ENCODE measurements at places on chromosomes 4 and X.
A peak's percentile ranks its signal among the peaks of the same experiment; 100 is the strongest.

- no peak for DNase-seq
Measured at GRCh38 chr4:9962611-9963314, 58.5 kb downstream of the SLC2A9 start.

- DNase-seq = peak; percentile 40
Measured at GRCh38 chrX:70030301-70030767, 19.4 kb downstream of the AWAT2 start.

- DNase-seq = no peak
Measured at GRCh38 chr4:14023036-14023435, 395.5 kb upstream of the BOD1L1 start.

DNA sequence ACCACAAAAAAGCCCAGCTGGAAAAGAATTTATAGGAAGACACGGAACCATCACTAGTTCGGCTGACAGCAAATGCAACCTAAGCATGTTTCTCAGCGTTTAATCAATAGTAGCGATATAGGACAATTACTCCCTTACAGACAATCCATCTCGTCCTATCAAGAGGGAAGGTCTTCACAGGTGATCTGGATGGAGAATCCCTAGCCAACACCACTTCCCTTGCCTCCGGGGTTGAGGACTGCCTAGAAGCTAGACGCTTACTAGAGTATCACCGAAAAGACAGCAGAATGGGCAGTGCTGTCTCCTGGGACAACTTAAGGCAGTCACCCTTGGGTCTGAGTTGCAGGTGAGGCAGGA lies 32.1 kb upstream of the MAML3 start:
- no peak for DNase-seq

DNA sequence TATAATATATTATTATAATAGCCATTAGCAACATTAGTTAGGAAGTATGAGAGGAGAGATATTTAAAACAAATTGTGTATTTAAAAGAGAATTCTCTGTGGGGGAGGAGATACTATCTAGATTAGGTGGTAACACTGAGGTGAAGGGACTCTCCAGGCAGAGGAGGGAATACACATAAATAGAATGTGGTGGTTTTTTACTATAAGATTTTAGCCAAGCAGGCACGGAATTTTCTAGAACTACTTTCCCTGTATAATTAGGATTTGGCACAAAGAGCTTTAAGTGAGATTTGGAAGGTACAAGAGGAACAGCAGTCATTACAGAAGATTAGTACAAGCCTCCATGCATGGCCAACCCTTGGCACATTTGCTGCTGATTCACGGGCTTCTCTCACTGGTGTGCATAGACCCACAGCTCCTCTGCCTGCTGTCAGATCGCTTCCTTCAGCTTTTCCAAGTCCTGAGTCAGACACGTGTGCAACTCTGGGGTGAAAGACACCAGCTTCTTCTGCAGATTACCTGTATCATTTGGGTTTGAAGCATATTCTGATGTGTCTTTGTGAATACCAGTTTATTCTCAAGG lies 685.5 kb downstream of the KCTD8 start:
- no peak for DNase-seq

GRCh38 chr4:89753601-89754066 lies 83.3 kb downstream of the SNCA start:
- no peak for DNase-seq

GRCh38 chrX:47643926-47644325 lies 6.4 kb downstream of the ELK1 start:
- DNase-seq = no peak

All from NT2/D1 (cell line).